ENCODE measurements at places on chromosomes 4 and X. TPM values are rescaled to one million over a fixed set of nuclear protein-coding genes. Genes with fewer than 3 reads are reported as not detected.
A peak's percentile ranks its signal among the peaks of the same experiment; 100 is the strongest.

- peaks cover 83% of the 10 kb centered on the region for H3K27me3 ChIP-seq
- H3K36me3 ChIP-seq, result no peaks in the 10 kb centered on the region
- peak overlapping the region; percentile 48 for H3K4me3 ChIP-seq
- no peak for DNase-seq
- H3K4me1 ChIP-seq, result peaks cover 56% of the 10 kb centered on the region
These were observed 5.4 kb upstream of the NEUROG2 start for GRCh38 chr4:112521123-112522023.

- no peak overlapping the region for H3K4me3 ChIP-seq
- no peak for DNase-seq
- H3K36me3 ChIP-seq, result no peaks in the 10 kb centered on the region
- H3K4me1 ChIP-seq, result no peaks in the 10 kb centered on the region
- H3K27me3 ChIP-seq, result peaks cover 3% of the 10 kb centered on the region
- no peak overlapping the region for H3K27ac ChIP-seq
These were observed 48.5 kb downstream of the SMIM31 start for GRCh38 chr4:164802301-164802901.

The PTCHD1 gene
- total RNA-seq, result not detected

DNA sequence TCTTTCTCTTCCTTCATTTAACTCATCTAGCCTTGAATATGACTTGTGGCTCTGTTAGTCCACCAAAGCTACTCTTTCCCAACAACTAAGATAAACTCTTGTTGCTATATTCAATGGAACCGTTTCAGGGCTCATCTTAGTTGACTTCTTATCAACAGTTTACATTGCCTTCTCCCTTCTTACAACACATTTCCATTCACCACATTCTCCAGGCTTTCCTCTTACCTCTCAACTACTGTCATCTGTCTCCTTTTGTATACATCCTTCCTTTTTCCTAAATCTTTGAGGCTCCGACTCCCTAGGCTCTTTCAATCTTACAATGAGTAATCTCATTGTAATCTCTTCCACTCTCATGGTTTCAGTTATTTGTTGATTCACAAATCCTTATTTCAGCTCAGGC lies 58.5 kb downstream of the NCAPG start:
- DNase-seq, result no peak
- H3K4me1 ChIP-seq, result no peaks in the 10 kb centered on the region

The AWAT2 gene
- not detected for total RNA-seq

The GSPT2 gene
- total RNA-seq, result 13.2 TPM

DNA sequence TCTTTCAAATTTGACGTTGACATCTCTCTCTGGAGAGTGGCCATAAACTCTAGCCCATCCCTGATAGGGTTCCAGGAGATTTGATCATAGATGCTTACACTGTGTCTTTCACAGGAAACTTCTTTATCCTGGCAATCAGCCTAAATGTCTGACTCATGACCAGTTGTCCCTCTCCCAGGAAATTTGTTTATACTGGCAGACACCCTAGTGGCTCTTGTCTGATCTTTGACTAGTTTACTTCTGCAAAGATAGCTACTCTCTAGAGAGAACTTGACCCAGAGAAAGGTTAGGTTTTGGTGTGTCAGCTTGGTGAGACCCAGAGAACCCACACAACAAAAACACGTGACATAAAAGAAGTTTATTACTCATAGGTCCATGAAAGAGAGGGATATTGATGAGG lies 509.8 kb downstream of the CENPC start:
- no peak overlapping the region for H3K4me3 ChIP-seq
- no peaks in the 10 kb centered on the region for H3K27me3 ChIP-seq
- no peaks in the 10 kb centered on the region for H3K36me3 ChIP-seq
- no peak for DNase-seq
- no peaks in the 10 kb centered on the region for H3K4me1 ChIP-seq
- no peak overlapping the region for H3K27ac ChIP-seq

DNA sequence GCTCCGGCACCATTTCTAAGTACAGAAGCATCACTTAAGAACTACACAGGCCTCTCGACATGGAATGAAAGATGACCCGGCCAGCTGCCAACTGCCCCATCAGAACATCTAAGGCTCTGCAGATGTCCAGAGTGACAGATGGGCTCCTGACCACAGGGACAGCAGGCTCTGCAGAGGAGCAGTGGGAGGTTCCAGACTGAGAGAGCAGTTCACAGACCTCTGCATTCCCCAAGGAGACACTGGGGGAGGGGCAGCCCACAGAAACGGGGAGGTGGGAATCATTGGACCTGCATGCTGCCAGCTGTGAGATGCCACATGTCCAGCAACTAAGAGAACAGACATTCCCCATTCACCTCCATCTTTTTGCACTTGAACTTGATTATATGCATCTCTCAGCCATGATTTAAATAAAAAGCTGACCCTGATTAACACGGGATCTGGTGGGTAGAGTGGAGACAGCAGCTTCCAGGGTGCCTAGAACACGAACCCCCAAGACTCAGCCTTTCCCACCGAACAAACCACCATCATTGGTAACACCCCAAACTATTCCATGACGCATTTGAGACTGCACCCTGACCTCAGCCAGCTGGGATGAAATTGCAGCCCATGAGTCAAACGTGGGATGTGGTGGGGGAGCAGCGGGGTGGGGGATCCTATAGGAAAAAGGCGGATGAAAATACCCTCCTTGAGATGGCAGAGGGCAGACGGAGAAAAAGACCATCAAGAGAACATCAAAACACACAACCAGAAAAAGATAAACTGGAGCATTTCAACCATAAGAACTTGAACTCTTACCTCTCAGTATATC lies 47.2 kb downstream of the AFAP1 start:
- no peaks in the 10 kb centered on the region for H3K4me1 ChIP-seq
- no peak overlapping the region for H3K27ac ChIP-seq
- no peak for DNase-seq
- H3K27me3 ChIP-seq, result no peaks in the 10 kb centered on the region
- no peak overlapping the region for H3K4me3 ChIP-seq

DNA sequence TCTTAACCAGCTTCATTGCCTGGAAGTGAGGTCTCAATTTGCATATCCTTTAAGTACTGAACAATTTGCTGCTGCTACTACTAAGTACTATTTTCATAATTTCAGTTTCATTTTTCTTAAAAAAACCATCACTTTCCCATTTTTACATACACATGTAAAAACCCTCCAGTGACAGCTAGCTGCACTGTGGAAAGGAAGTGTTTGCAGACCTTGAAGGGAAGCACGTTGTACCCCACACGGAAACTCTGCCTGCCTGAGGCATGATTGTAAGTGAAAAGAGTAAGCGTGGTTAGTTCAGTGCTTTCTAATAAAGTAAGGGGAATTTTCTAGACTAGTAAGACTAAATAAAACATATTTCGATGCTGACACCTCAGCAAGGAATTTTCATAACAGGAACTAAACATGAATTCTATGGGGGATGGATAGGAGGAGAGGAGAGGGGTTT lies 103.6 kb downstream of the RAPGEF2 start:
- H3K27me3 ChIP-seq, result no peaks in the 10 kb centered on the region
- peak overlapping the region; percentile 3 for H3K4me3 ChIP-seq
- DNase-seq, result peak; percentile 32
- peaks cover 8% of the 10 kb centered on the region for H3K36me3 ChIP-seq
- peak overlapping the region; percentile 16 for H3K27ac ChIP-seq
- peaks cover 50% of the 10 kb centered on the region for H3K4me1 ChIP-seq

GRCh38 chr4:152044331-152045036 lies 283.7 kb upstream of the GATB start:
- no peak for DNase-seq
- no peak overlapping the region for H3K4me3 ChIP-seq
- peaks cover 5% of the 10 kb centered on the region for H3K36me3 ChIP-seq
- no peaks in the 10 kb centered on the region for H3K27me3 ChIP-seq
- H3K4me1 ChIP-seq, result no peaks in the 10 kb centered on the region

The GAGE12H gene
- total RNA-seq, result not detected

The TLR6 gene
- total RNA-seq, result 3.9 TPM
